ENCODE measurements at places on chromosomes 11 and 22. TPM values are rescaled to one million over a fixed set of nuclear protein-coding genes. Genes with fewer than 3 reads are reported as not detected.
A peak's percentile ranks its signal among the peaks of the same experiment; 100 is the strongest.

- DNase-seq = no peak
Observed at GRCh38 chr11:108596701-108597100, 3.1 kb upstream of the EXPH5 start.

DNA sequence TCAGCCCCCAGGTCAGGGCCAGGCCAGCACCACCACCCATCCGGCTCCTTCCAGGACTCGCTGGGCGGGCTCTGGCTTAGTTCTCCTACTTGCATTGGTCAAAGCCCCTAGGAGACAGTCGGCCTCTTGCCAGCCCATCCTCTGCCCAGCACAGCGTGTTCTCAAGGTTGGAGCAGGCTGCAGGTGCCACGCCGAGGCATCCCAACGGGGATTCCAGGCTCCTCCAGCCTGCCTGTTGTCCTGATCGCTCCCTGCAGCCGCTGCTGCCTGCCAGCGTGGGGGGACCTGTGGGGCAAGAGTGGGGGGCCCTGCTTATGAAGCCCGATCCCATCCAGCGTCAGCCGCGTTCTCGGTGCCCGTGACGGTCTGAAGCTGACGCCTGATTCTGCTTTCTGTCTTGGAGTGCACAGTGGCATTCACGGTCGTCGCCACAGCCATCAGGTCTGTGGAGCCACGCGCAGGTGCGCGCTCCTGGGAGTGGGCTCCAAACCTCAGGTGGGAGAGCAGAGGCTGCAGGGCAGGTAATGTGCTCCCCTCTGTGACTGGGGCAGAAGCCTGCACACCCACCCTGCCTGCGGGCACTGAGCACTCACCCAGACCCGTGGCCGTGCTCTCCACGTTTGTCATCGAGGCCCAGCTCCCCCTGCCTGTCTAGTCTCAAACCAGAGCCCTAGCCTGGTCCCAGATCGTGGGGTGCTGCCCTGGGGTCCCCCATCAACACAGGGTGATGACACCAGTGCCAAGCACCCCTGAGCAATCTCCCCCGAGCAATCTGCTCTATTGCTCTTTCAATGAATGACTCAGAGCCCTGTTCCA is 991.6 kb downstream of the BRD1 start:
- DNase-seq = no peak

- DNase-seq = no peak
Observed at GRCh38 chr11:63851364-63851763, 12.5 kb downstream of the MARK2 start.

GRCh38 chr11:565921-566509 is 5.2 kb downstream of the RASSF7 start:
- DNase-seq = peak; percentile 16

GRCh38 chr11:78504181-78504580 is 70.5 kb downstream of the NARS2 start:
- no peak for DNase-seq

GRCh38 chr22:49330421-49331222 is 497.1 kb downstream of the BRD1 start:
- DNase-seq = no peak

- DNase-seq = no peak
Observed at GRCh38 chr11:129302386-129303101, 73.1 kb upstream of the BARX2 start.

DNA sequence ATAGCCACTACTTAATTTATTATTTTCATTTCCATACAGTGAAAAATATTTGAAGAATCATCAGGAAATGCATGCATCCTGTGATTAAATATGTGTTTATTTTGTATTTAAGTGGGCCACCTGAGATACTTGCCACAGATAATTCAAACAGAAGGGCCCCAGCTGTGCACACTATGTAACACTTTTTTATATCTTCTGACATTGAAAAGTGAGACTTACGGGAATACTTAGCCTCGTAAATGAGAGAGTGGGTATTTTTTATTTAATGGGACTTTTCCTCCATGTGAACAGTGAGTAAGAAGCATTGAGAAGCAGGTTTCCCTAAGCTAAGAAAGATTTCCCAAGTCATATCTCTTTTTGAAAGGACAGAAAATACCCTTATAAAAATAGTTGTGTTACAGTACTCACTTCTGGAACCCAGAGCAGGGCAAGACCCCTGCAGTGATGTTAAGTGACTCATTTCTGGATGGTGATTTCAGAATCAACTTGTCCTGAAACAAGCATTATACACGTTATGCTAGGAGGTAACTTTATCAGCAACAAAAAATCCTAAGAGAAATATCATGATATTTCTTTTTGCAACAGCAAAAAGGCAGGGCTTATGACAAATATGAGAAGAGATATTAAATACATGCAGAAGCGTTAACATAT is 478.1 kb upstream of the CHORDC1 start:
- DNase-seq = no peak

- DNase-seq = no peak
Observed at GRCh38 chr11:117572129-117572528, 224.9 kb downstream of the DSCAML1 start.

GRM5 gene
- not detected for total RNA-seq

OR4A16 gene
- not detected for total RNA-seq

OR8D1 gene
- not detected for total RNA-seq

BBOX1 gene
- not detected for total RNA-seq

SCGB2A2 gene
- total RNA-seq = not detected
